ENCODE measurements at places on chromosomes 6 and 20.
A peak's percentile ranks its signal among the peaks of the same experiment; 100 is the strongest.

DNA sequence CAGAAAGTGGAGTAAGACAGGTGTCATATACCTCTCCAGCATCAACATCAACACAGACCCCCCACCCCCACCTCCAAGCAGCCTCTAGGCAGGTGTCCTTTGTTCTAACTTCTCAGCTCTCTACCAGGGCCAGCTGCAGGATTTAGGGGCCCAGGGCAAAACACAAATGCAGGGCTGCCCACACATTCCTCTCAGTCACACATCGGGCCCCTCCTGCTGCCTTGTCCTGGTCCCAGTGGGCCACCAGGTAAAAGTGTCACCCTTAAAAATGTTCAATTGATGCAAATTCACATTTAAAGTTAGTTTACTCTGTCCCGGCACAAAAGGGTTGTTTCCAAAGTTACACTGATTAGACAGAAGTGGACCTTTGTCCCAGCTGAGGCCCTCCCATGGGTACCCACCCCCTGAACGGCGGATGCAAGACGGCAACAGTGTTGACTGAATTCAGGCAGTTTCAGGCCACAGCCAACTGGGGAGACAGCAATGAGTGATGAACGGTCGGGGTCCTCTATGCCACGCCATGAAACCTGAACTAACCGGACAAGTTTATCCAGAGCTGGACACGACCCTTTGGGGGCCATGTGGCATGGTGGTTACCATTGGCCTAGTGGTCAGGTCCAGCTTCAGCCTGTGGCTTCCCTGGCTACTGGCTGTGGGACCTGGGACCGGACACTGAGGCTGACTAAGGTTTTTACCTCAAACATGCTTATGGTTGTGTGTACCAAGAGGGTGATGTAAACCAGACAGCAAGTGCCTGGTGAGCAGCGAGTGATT lies 52.2 kb upstream of the UNC93A start:
- DNase-seq: no peak

- DNase-seq: no peak
These were observed 278.5 kb upstream of the MAN1A1 start for GRCh38 chr6:119627908-119628669.

GRCh38 chr20:11912013-11912658 lies 5.6 kb upstream of the BTBD3 start:
- no peak for DNase-seq

DNA sequence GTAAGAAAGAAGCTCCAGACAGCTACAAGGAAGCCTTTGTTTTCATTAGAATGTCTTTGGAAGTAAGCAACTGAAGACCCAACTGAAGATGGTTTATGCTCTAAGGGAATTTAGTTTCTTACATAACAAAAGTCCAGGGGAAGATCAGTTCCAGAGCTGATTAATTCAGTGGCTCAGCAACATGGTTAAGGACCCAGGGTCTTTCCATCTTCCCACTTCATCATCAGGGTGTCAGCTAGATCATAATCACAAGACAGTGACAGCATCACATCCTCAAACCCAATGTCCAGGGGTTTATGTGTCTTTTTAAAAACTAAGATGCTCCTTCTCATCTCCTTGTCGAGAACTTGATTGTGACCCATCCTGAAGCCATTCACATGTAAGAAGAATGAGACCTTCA lies 119.7 kb upstream of the PRDM1 start:
- DNase-seq: no peak

- DNase-seq: no peak
These were observed 187.2 kb downstream of the FOXC1 start for GRCh38 chr6:1796706-1797529.

DNA sequence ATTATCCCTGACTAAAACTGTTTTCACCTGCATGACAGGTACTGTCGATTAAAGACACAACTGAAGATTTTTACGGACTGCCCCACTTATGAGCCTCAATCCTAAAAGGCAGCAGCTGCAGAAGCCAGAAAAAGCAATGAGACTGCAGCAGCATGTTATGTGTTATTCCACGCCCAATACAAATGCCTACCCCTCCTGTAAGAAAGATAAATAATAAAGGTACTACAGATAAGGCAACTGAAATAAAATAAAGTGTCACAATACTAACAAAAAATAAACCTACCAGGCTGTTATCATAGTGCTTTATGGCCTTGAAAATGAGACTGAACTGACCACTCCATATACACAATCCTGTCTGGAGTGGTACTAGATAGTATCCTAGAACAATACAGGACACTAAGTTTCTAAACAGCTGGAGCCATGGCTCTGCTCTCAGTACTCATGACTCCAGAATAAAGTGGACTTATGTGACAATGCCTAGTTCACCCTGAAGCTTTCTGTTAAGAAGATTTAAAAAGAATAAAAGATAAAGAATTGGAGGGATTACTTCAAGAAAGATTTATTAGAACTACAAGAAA lies 9.5 kb downstream of the BCLAF1 start:
- DNase-seq: no peak

DNA sequence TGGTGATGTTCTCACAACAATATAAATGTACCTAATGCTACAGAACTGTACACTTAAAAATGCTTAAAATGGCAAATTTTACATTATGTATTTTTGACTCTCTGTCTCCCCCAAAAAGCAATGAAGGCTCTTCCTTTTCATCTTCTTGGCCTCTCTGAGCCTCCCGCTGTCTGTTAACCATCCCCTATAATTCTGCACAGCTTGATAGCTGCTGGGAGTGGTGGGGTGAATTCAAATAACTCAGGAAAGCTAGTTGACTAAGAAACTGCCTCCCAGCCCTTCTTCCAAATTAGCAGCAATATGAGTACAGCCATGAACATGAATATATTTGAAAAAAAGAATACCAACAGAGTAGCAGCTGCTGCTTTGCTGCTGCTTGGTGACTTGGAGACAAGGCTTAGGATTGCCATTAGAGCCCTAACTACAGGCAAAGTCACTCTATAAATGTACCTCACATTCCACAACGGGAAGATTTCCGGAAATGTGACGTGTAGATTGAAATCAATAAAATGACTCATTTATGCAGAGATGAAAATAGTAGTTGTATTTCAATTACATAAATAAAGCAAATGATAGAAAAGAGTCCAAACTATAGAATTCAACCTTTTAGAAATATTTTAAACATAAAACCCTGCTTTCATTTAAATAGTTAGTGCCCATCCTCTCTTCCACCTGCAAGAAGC lies 200.1 kb upstream of the HEY2 start:
- DNase-seq: no peak

GRCh38 chr6:108561742-108562502 lies 1.2 kb downstream of the FOXO3 start:
- no peak for DNase-seq

DNA sequence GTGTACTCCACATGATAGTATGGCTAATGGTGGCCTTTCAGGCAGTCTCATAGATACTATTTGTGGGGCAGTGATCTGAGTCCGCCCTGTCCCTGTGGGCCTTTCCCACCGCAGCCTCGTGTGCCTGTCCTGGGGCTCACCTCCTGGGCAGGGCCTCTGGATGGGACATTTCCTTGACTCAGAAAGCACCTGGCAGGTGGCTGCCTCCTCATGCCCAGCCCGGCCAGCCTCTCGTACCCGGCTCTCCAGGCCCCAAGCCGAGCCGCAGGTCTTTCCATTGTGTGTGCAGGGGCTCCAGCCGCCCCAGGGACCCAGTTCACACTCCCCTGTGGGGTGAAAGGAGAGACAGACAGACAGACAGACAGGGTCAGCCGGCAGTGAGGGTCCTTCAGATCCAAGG lies 38.3 kb downstream of the RSPO4 start:
- no peak for DNase-seq

GRCh38 chr6:160027076-160027475 lies 58.2 kb downstream of the IGF2R start:
- DNase-seq: no peak

DNA sequence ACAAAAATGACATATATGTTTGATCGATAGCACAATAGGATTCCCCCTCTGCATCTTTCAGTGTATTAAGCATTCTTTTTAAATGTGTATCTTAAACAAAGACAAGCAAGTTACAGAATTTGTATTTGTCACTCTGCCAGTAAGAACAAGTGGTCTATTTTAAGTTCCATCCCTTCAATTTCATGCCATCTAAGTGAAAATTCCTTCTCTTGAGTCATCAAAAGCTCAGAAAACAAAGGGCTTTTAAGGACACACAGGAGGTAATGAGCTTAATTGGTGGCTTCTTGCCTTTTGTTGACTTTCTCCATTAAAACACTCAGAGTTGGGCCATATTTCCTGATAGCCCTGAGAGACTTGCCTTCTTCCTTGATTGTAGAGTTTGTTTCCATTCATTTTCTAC lies 547.8 kb downstream of the TENT5A start:
- no peak for DNase-seq

DNA sequence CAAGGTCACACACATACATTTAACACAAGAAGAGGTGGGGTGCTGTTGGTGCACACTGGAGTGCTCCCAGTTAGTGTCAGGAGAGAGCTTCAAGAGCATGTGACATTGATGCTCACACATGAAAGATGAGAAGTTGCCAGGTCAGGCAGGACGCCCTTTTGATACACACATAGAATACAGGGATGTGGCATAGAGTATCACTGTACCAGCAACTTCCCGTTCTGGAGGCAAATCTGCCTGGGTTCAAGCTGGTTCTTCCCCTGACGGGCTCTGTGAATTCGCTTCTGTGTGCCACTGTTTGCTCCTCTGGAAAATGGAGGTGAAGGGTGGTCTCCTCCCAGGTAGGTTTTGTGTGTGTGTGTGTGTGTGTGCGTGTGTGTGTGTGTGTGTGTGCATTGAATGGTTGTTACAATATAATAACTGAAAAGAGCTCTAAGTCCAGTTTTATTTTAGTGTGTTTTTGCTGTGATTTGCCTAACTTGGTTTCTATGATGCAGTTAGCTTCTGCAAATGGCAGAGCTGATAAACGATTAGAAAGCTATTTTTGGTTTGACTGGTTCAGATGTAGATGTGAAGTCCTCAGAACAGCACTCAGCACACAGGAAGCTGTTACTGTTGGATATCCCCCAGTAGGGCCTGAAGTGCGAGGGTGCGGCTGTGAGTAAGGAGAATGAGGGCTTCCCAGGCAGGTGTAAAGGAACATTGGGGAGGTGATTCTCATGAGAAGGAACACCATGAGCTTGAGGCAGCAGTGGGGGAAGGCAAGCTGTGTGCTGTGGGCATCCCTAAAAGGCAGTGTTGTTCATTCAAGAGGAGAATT lies 53.4 kb downstream of the HIVEP1 start:
- DNase-seq: no peak

DNA sequence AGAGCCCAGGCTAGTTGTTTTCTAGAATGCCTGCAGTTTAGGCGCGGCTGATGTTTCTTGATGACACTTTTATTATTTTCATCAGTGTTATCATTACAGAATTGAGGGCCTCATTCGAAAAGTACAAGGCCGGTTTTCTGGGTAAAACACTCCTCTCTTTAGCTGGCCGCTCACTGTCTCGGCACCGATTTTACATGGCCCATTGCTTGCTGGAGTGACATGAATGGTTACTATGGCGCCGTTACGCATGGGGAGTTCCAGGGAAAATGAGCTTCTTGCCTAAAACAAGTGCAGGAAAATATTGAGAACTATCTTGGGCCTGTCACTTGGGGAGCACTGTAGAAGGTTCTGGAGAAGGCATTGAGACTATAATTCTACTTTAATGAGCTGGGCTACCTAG lies 317.8 kb downstream of the CDH4 start:
- no peak for DNase-seq

- DNase-seq: no peak
These were observed 90.4 kb downstream of the TNFAIP3 start for GRCh38 chr6:137957471-137957870.

DNA sequence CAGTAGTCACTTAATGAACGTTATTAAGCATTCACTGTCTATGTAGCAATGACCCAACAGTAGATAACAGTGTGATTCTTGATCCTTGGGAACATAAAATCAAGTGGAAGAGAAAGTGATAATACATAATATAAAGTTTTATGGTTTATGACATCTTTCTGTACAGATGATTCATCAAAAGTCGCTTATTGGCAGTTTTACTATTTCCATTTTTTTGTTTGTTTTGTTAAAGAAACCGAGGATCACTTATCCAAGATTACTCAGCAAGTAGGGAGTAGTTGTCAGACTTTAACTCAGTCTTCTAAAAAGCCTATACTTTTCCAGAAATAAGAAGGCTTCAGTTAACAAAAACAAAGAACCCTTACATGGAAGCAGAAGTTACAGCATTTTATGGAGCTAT lies 260.8 kb downstream of the ZFAND3 start:
- DNase-seq: no peak

DNA sequence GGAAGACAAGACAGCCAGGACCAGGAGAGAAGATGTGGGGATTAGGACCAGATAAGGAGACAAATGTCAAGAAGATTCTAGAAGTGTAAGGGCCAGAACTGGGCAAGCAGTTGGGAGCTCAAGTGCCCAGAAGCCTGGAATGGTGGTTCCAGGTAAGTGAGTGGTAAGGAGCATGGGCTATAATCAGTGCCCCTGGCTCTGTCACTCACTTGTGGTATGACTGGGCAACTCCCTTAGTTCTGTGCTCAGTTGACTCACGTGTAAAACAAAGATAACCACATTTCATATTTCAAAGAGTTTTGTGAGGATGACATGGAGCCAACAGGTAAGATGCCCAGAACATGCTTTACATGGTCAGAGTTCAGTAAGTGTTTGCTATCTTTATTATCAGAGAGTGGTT lies 11.2 kb downstream of the CCDC167 start:
- DNase-seq: peak; percentile 63

- no peak for DNase-seq
These were observed 230.9 kb downstream of the FOXC1 start for GRCh38 chr6:1840491-1841121.

GRCh38 chr6:22219925-22220324 lies 76.9 kb downstream of the PRL start:
- no peak for DNase-seq

GRCh38 chr20:8218861-8219260 lies 86.8 kb downstream of the PLCB1 start:
- no peak for DNase-seq

GRCh38 chr6:146961831-146962230 lies 242.4 kb upstream of the STXBP5 start:
- DNase-seq: no peak

DNA sequence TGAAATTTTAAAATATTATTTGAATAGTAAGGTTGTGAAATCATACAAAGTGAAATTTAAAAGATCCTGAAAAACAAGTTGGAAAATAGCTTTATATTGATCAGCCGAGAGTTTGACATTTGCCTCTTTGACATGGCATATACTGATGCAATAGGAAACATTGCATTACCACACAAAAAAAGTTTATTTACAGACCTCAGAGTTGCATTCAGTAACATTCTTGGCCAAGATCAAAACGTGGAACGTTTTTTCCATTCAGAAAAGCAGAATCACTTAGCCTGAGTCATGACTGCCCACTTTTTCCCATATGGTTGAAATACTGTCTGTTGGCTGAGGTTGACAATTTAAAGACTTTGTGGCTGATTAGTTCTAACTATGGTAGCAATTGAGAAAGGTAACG lies 55.1 kb upstream of the BACH2 start:
- no peak for DNase-seq

- no peak for DNase-seq
These were observed 69.7 kb downstream of the EFHC1 start for GRCh38 chr6:52489881-52490280.

GRCh38 chr6:84539122-84539856 lies 225.1 kb downstream of the TBX18 start:
- no peak for DNase-seq

GRCh38 chr6:170012037-170012330 lies 260.6 kb downstream of the ERMARD start:
- no peak for DNase-seq

- DNase-seq: no peak
These were observed 170.4 kb downstream of the PHF3 start for GRCh38 chr6:63805808-63806572.
